ENCODE measurements at places on chromosomes 1 and 21. TPM values are rescaled to one million over a fixed set of nuclear protein-coding genes. Genes with fewer than 3 reads are reported as not detected.

GRCh38 chr1:33500547-33500946, 28.1 kb downstream of the ZSCAN20 start:
- H3K27me3 ChIP-seq, result no peaks in the 10 kb centered on the region
- DNase-seq, result no peak
- no peaks in the 10 kb centered on the region for H3K36me3 ChIP-seq
- H3K4me3 ChIP-seq, result no peak overlapping the region
- H3K4me1 ChIP-seq, result no peaks in the 10 kb centered on the region
- no peak overlapping the region for H3K27ac ChIP-seq

GRCh38 chr1:67717876-67718275, 32.9 kb downstream of the GADD45A start:
- H3K27me3 ChIP-seq, result no peaks in the 10 kb centered on the region
- no peaks in the 10 kb centered on the region for H3K36me3 ChIP-seq
- DNase-seq, result no peak
- H3K4me1 ChIP-seq, result peaks cover 31% of the 10 kb centered on the region

- no peaks in the 10 kb centered on the region for H3K4me1 ChIP-seq
- no peak for DNase-seq
- no peaks in the 10 kb centered on the region for H3K36me3 ChIP-seq
- no peaks in the 10 kb centered on the region for H3K27me3 ChIP-seq
These were observed 6.7 kb upstream of the ADARB1 start for GRCh38 chr21:45067462-45068285.

DNA sequence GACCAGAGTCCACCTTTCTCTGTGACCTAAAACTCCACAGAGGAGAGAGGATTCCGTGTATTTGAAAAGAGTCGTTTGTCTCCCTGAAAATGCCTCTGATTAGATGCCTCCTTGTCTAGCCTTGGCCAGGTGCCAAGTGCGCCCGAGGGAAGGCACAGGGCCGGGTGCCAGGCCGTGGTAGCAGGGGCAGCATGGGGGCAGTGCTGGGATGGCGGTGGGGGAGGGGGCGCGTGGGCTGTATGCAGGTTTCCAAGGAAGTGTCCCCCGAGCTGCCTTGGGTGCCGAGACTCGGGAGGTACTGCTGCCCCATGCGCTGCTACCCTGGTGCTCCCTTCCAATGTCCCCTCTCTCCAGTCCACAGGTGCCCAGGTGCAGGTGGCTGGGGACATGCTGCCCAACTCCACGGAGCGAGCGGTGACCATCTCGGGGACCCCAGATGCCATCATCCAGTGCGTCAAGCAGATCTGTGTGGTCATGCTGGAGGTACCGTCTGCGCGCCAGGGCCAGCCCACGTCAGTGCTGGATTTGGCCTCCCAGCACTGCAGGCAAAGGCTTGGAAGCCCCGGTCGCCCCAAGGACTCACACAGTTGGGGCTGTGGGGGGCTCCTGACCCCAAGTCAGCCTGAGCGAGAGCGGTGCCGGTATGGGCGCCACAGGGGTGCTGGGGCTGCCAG, 70.9 kb upstream of the COL6A1 start:
- no peak overlapping the region for H3K4me3 ChIP-seq
- no peaks in the 10 kb centered on the region for H3K36me3 ChIP-seq
- peaks cover 2% of the 10 kb centered on the region for H3K4me1 ChIP-seq
- no peak overlapping the region for H3K27ac ChIP-seq
- peak; percentile 49 for DNase-seq
- H3K27me3 ChIP-seq, result no peaks in the 10 kb centered on the region

GRCh38 chr1:182754543-182755314, 34.8 kb upstream of the NPL start:
- no peak for DNase-seq
- no peaks in the 10 kb centered on the region for H3K4me1 ChIP-seq
- no peaks in the 10 kb centered on the region for H3K27me3 ChIP-seq
- no peak overlapping the region for H3K4me3 ChIP-seq

DNA sequence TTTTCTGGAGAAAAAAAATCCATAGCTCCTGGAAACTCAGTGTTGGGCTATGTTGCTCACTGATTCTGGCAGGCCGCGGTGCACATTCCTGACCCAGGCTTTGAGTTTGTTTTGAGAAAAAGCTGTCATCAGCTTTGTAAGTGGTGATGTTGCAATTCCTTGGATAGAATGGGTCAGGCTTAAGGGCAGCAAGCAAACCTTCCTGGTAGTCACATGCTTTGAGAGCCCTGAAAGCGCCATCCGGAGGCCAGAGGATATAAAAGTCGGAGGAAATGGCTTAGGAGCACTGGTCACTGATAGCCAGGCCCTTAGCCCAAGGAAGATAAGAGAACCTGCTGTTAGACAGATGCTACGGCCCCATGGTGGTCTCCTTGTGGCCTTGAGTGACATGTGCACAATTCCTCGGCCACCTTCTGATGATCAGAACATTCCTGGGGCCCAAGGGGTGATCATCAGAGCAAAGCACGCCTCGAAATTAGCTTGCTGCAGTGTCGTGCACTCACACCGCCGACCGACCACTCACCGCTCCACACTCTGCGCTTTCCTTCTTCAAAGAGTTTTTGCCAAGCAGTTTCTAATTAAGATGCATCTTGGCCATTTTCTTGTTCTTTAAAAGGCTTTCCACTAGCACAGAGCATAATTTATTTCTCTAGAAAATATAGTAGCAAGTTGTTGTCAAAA, 78.6 kb downstream of the MAN1C1 start:
- peaks cover 35% of the 10 kb centered on the region for H3K4me1 ChIP-seq
- no peak overlapping the region for H3K27ac ChIP-seq
- H3K36me3 ChIP-seq, result no peaks in the 10 kb centered on the region
- peak; percentile 78 for DNase-seq
- no peaks in the 10 kb centered on the region for H3K27me3 ChIP-seq

GRCh38 chr1:31689854-31690253, 14.0 kb downstream of the COL16A1 start:
- H3K27me3 ChIP-seq, result no peaks in the 10 kb centered on the region
- H3K27ac ChIP-seq, result no peak overlapping the region
- H3K4me1 ChIP-seq, result no peaks in the 10 kb centered on the region
- DNase-seq, result no peak

DNA sequence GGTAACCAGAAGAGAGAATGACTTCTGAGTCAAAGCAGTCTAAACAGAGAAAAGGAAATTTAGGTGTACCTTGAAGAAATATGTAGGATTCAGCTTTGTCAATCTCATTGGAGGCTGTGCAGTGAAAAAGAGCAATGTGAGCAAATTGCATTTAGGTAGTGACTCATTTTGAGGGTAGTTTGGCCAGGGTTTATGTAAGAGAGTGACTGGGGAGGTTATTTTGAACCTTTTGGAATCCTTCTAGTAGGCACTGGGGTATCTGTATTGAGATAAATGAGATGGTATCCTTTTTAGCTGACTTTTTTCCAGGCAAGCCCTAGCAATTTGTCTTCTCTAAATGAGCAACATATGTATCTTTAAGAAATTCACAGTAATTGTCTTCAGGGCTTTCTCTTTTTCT, 95.9 kb downstream of the DISP1 start:
- H3K36me3 ChIP-seq, result no peaks in the 10 kb centered on the region
- peaks cover 24% of the 10 kb centered on the region for H3K4me1 ChIP-seq
- DNase-seq, result no peak

- H3K27ac ChIP-seq, result no peak overlapping the region
- H3K4me3 ChIP-seq, result no peak overlapping the region
- no peaks in the 10 kb centered on the region for H3K4me1 ChIP-seq
- no peaks in the 10 kb centered on the region for H3K27me3 ChIP-seq
These were observed 18.1 kb downstream of the KIAA0040 start for GRCh38 chr1:175174309-175175102.

GRCh38 chr1:27704958-27705357, 20.8 kb upstream of the FAM76A start:
- no peaks in the 10 kb centered on the region for H3K27me3 ChIP-seq
- no peak overlapping the region for H3K4me3 ChIP-seq
- H3K4me1 ChIP-seq, result no peaks in the 10 kb centered on the region
- H3K27ac ChIP-seq, result no peak overlapping the region
- DNase-seq, result no peak

GRCh38 chr21:45029298-45029947, 45.0 kb upstream of the ADARB1 start:
- no peaks in the 10 kb centered on the region for H3K36me3 ChIP-seq
- H3K27me3 ChIP-seq, result no peaks in the 10 kb centered on the region
- peaks cover 23% of the 10 kb centered on the region for H3K4me1 ChIP-seq
- DNase-seq, result no peak
- H3K4me3 ChIP-seq, result no peak overlapping the region

GRCh38 chr1:27931759-27932158, 3.0 kb upstream of the SMPDL3B start:
- H3K4me3 ChIP-seq, result no peak overlapping the region
- H3K27ac ChIP-seq, result no peak overlapping the region
- H3K36me3 ChIP-seq, result no peaks in the 10 kb centered on the region
- no peak for DNase-seq
- peaks cover 3% of the 10 kb centered on the region for H3K4me1 ChIP-seq
- H3K27me3 ChIP-seq, result no peaks in the 10 kb centered on the region

GRCh38 chr1:185681034-185681633, 53.1 kb upstream of the HMCN1 start:
- H3K36me3 ChIP-seq, result no peaks in the 10 kb centered on the region
- H3K27ac ChIP-seq, result no peak overlapping the region
- DNase-seq, result no peak
- no peaks in the 10 kb centered on the region for H3K4me1 ChIP-seq

- no peaks in the 10 kb centered on the region for H3K27me3 ChIP-seq
- no peak for DNase-seq
- peaks cover 22% of the 10 kb centered on the region for H3K4me1 ChIP-seq
- H3K36me3 ChIP-seq, result no peaks in the 10 kb centered on the region
- no peak overlapping the region for H3K4me3 ChIP-seq
These were observed 24.2 kb downstream of the KCNA10 start for GRCh38 chr1:110494522-110495406.

DNA sequence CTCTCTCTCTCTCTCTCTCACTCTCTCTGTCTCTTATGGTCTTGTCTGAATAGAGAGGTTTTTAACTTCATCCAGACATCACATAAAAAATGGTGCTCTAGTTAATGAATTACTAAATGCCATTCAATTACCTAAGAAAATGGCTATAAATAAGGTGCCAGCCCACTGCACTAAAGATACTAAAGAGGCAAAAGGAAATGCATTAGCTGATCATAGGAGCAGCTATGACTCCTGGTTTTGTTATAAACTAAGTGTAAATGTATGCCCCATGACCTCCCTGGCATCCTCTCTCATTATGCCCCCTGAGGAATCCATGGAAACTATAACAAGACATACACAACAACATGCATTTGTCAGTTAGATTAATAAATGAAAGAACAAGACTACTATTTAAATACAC, 57.5 kb upstream of the PDC start:
- H3K4me1 ChIP-seq, result no peaks in the 10 kb centered on the region
- H3K36me3 ChIP-seq, result no peaks in the 10 kb centered on the region
- DNase-seq, result no peak
- no peaks in the 10 kb centered on the region for H3K27me3 ChIP-seq

GRCh38 chr1:7460807-7461206, 310.3 kb upstream of the VAMP3 start:
- no peaks in the 10 kb centered on the region for H3K27me3 ChIP-seq
- no peaks in the 10 kb centered on the region for H3K36me3 ChIP-seq
- H3K27ac ChIP-seq, result no peak overlapping the region
- DNase-seq, result no peak

- no peak for DNase-seq
- H3K36me3 ChIP-seq, result no peaks in the 10 kb centered on the region
- no peak overlapping the region for H3K27ac ChIP-seq
- no peaks in the 10 kb centered on the region for H3K27me3 ChIP-seq
- peaks cover 3% of the 10 kb centered on the region for H3K4me1 ChIP-seq
- H3K4me3 ChIP-seq, result no peak overlapping the region
These were observed 379.8 kb upstream of the RUNX1 start for GRCh38 chr21:35428937-35429336.

DNA sequence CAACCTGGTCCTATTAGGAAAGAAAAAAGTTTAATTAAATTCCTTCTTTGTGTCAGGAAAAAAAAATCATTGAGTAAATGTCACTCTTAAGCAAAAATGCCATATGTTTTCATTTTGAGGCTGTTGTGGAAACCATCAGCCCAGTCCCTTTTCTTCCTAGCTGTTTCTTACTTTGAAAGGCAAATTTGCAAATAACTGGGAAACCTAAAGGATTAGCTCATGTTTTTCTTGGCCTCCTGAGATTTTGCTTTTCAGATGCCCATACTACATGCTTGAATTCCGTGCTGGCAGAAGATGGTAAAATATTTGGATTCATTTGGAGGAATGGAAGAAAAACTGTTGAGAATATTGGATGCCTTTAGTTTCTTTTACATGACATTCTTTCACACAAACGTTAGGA, 182.1 kb upstream of the ADAMTS5 start:
- H3K27me3 ChIP-seq, result no peaks in the 10 kb centered on the region
- no peak for DNase-seq
- no peak overlapping the region for H3K4me3 ChIP-seq

- DNase-seq, result no peak
- no peak overlapping the region for H3K27ac ChIP-seq
- no peaks in the 10 kb centered on the region for H3K4me1 ChIP-seq
- no peaks in the 10 kb centered on the region for H3K27me3 ChIP-seq
- H3K4me3 ChIP-seq, result no peak overlapping the region
These were observed 130.8 kb downstream of the HFM1 start for GRCh38 chr1:91273875-91274274.

- no peaks in the 10 kb centered on the region for H3K4me1 ChIP-seq
- H3K36me3 ChIP-seq, result no peaks in the 10 kb centered on the region
- H3K27me3 ChIP-seq, result no peaks in the 10 kb centered on the region
These were observed 131.6 kb upstream of the ETV3 start for GRCh38 chr1:157269656-157270375.

KCNA3 gene
- total RNA-seq, result 3.4 TPM

AIRE gene
- total RNA-seq, result 0.55 TPM

SLC19A1 gene
- 15.7 TPM for total RNA-seq

FCRLA gene
- total RNA-seq, result not detected

OBSCN gene
- total RNA-seq, result 30.0 TPM

GREM2 gene
- 0.37 TPM for total RNA-seq

TPRG1L gene
- 30.6 TPM for total RNA-seq

SH3D21 gene
- 6.8 TPM for total RNA-seq
